ENCODE measurements at places on chromosomes 11 and 22.

DNA sequence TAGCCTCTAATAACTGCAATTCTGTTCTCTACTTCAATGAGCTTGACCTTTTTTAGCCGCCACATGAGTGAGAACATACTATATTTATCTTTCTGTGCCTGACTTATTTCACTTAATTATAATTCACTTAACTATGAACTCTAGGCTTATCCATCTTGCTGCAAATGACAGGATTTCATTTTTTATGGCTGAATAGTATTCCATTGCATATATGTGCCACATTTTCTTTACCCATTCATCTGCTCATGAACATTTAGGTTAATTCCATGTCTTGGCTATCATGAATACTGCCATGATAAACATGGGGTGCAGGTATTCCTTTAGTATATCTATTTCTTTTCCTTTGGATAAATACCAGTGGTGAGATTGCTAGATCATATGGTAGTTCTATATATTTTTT lies 85.2 kb downstream of the CWC15 start:
- no peak for DNase-seq

- DNase-seq, result no peak
These were observed at the start of gene CHEK1 for GRCh38 chr11:125624756-125625213. CHEK1 (plus strand) TSS chr11:125625163; CDS start chr11:125626769, 1,606 bp downstream.

DNA sequence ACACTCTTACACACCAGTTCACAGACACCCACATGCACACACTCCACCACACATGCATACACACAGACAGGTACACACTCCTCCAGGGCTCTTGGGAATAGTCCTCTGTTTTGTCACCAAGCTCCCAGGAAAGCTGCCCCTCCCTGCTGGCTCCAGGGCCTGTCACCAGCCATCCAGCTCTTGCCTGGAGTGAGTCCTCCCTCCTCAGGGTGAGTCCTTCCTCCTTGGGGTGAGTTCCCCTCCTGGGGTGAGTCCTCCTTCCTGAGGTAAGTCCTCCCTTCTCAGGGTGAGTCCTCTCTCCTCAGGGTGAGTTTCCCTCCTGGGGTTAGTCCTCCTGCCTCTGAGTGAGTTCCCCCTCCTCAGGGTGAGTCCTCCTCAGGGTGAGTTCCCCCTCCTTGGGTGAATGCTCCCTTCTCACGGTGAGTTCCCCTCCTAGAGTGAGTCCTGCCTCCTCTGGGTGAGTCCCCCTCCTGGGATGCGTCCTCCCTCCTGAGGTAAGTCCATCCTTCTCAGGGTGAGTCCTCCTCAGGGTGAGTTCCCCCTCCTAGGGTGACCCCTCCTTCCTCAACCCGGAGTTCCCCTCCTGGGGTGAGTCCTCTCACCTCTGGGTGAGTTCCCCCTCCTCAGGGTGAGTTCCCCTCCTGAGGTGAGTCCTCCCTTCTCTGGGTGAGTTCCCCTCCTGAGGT lies 100.6 kb upstream of the FGF3 start:
- DNase-seq, result no peak

- DNase-seq, result no peak
These were observed 115.4 kb upstream of the OR4B1 start for GRCh38 chr11:48101044-48101733.

Data from HepG2 (cell line).